ENCODE measurements at places on chromosomes 2 and 18.

DNA sequence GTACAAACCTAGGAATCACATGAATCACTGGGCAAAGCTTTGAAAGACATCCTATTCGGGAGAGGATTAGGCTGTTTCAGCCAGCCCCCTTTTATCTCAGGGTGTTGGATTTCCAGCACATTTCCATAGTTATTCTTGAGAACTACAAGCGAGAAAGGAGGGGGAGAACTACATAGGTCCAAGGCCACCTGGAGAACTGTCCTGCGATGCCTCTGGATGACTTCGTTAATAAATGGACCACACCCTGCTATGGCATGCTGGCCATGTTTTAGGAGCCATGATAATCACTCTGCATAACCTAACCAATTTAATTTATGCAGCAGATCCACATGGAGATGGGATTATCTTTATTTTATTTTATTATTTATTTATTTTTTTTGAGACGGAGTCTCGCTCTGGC lies 29.9 kb downstream of the RHBDD1 start:
- no peak for DNase-seq

GRCh38 chr2:23036629-23037028 lies 348.4 kb upstream of the KLHL29 start:
- no peak for DNase-seq

DNA sequence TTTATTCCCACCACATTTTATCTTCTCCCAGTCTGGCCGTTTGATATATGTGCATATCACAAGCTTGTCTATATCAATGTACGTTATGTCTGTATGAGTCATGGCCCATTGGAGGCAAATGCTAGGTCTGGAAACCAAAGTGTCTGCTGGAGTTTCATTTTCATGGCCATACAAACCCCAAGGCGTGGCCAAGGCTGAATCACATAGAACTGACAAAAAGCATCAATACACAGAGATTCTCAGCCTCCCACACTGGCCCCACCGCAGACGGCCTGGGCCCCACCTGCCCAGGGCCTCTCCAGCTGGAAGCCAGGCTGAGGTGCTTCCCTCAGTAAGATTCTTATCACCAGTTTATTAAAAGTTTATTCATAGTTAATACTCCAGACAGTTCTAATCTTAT lies 40.5 kb upstream of the SALL3 start:
- no peak for DNase-seq

DNA sequence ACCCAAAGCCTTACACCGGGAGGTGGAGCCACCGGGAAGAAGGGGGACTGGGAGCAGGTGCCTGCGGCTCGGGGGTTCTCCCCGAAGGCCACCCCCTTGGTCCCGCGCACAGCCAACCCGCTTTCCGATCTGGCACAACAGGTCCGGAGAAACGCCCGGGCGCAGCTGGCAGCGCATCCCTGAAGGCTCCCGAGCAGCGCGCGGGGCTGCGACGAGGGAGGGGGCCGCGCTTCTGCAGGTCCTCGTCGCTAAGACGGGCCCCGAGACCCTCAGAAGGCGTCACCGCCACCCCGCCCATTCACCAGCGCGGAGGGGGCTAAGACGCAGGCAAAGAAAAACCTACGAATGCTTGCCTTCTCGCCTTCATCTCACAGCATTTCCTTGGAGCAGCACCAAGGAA lies 1.8 kb downstream of the CBLN2 start:
- DNase-seq = no peak

- DNase-seq = no peak
These were observed 24.2 kb upstream of the COX7A2L start for GRCh38 chr2:42385225-42385624.

GRCh38 chr2:28764909-28765711 lies 13.5 kb downstream of the PPP1CB start:
- DNase-seq = no peak

- DNase-seq = no peak
These were observed 8.9 kb upstream of the POU3F3 start for GRCh38 chr2:104844807-104845551.

- DNase-seq = no peak
These were observed 3.0 kb downstream of the BOLL start for GRCh38 chr2:197782126-197782525.

GRCh38 chr2:136034629-136035028 lies 49.2 kb upstream of the DARS1 start:
- DNase-seq = no peak

GRCh38 chr2:169345486-169346437 lies 16.6 kb downstream of the LRP2 start:
- DNase-seq = no peak

- DNase-seq = no peak
These were observed 1273.6 kb upstream of the SLC39A10 start for GRCh38 chr2:194383401-194383800.

DNA sequence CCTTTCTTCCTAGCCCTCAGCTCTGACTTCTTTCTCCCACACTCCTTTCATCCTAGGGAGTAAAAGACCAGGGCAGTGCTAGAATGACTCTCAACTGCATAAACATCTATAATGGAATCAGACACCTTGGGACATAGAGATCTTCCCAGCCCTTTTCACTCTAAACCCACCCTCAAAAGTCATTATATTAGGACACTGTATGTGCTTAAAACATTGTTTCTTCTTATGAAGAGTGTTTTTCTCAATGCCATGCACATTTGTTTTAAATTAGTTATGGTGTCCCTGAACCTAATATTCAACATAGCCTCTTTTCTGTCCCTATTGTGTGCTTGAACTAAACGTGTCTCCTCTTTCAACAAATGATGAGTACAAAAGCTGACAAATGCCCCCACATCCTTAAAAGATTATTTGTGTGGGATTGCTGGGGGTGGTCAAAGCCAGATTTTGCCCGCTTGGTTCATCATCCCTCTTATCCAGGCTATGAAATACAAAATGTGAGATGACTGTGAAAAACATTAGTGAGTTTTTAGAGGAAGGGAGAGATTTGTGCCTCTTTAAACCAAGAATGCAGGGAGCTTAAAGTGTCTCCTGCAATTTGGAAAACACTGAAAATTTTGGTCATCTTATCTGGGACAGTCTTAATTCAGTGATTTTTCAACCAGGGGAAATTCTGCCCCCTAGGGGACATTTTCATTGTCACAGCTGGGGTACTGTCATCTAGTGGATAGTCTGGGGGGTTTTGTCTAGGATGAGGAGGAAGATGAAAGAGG lies 29.0 kb downstream of the SERPINB5 start:
- no peak for DNase-seq

GRCh38 chr18:54323970-54324369 lies 33.7 kb downstream of the STARD6 start:
- DNase-seq = no peak

GRCh38 chr2:54348646-54349045 lies 92.6 kb upstream of the TSPYL6 start:
- DNase-seq = no peak

GRCh38 chr18:3356614-3357013 lies 93.4 kb upstream of the TGIF1 start:
- DNase-seq = no peak
